Stimulated activated CD4-positive, alpha-beta T cell treated with anti-CD3 and anti-CD28 coated beads, Interleukin-4, amount 100 ng/mL, for 24 hours (primary cell): ENCODE measurements at places on chromosomes 5 and 9.

- DNase-seq: no peak
Observed at GRCh38 chr9:130117816-130118632, 54.2 kb upstream of the NCS1 start.

GRCh38 chr9:130045725-130046450 lies 2.9 kb upstream of the FNBP1 start:
- DNase-seq: no peak

DNA sequence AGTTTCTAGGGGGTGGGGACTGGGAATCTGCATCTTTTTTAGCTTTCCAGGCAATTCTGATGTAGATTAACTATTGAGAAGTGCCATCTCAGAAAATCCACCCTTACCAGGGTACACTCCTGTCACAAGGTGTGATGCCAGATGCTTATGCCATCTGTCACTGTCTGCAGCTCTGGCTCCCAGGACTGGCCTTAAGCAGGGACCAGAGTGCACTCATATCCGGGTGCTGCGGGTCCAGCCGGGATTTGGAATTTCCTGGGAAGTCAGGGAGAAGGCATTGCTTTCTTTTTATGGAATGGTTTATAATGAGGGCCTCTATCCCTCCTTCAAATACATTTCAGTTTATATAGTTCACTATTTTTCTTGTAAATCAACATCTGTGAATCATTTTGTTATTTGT lies 92.6 kb downstream of the TMEM174 start:
- DNase-seq: no peak

- no peak for DNase-seq
Observed at GRCh38 chr9:15163931-15164330, 143.1 kb downstream of the TTC39B start.

DNA sequence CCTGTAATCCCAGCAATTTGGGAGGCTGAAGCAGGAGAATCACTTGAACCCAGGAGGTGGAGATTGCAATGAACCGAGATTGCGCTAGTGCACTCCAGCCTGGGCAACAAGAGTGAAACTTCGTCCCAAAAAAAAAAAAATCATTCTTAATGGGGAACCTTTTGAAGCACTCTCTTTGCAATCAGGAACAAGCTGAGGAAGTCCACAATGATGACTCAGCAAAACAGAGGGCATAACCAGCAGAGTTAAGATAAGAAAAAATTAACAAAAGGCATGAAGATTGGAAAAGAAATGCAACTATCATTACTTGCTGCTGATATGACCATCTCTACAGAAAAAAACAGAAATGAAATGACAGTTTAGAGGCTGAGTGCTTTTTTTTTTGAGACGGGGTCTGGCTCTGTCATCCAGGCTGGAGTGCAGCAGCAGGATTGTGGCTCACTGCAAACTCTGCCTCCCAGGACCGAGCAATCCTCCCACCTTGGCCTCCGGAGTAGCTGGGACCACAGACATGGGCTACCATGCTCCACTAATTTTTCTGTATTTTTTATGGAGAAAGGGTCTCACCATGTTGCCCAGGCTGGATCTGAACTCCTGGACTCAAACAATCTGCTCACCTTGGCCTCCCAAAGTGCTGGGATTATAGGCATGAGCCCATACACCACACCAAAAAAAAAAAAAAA lies 88.0 kb downstream of the FNBP1 start:
- no peak for DNase-seq
